ENCODE measurements at places on chromosomes 7 and 10.

DNA sequence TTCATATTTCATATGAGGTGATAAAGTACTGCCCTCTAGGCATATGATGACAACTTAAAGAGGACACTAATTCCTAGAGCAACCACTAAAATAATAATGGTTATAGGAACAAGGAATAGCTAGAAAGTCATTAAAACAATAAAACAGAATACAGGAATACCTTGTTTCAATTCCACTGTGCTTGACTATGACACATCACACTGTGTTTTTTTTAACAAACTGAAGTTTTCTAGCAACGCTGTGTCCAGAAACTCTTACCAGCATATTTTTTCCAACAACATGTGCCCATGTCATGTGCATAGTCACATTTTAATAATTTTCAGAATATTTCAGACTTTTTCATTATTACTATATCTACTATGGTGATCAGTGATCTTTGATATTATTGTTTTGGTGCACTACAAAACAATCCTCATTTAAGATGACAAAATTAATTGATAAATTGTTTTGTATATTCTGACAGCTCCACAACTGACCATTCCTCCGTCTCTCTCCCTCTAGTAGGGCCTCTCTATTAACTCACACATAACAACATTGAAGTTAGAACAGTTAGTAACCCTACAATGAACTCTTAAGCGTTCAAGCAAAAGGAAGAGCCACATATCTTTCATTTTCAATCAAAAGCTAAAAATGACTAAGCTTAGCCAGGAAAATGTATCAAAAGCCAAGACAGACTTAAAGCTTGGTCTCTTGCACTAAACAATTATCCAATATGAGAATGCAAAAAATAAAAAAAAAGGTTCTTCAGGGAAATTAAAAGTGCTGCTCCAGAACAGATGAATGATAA lies 85.8 kb downstream of the SNX13 start:
- no peak for DNase-seq

GRCh38 chr10:79318369-79318768 lies 28.9 kb upstream of the PPIF start:
- DNase-seq: no peak

DNA sequence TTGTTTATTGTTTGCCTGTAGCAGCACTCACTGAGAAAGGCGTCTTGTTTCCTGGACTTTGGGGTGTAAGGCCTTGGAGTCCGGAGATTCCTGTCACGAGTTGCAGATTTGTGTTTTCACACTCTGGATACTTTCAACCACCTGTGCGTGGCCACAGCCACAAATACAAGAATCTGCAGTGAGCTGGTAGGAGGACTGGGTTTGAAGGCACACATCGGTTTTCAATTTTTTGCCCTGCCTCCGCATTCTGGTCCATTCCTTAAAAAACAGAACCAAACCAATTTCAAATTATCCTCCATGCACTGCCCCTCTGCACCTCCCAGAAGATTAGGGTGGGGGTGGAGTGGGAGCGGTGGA lies 619 bp downstream of the EXOC4 start:
- no peak for DNase-seq

- no peak for DNase-seq
Measured at GRCh38 chr7:140060243-140060630, 2.5 kb downstream of the PARP12 start.
